ENCODE measurements at places on chromosomes 2 and 18. TPM values are rescaled to one million over a fixed set of nuclear protein-coding genes. Genes with fewer than 3 reads are reported as not detected.

GRCh38 chr2:236714080-236714479, 144.5 kb downstream of the ACKR3 start:
- no peak for DNase-seq

Gene BCL2
- 12.6 TPM for polyA plus RNA-seq

DNA sequence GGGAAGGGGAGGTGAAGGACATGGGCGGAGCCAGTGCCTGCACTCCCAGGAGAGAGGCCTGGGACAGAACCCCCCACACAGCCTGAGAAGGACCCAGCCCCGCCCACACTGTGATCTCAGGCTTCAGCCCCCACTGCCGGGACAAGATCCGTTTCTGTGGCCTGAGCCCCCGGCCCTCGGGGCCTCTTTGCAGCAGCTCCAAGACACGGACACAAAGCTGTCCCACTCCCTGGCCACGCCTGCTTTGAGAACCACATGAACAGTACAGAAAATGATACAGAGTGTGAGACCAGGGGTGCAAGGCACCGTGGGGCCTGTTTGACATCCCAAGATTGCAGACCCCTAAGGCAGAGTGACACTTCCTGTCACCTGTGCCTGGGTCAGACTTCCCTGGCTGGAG, 74.5 kb downstream of the TWIST2 start:
- DNase-seq, result no peak

Gene LRRTM4
- 1.4 TPM for polyA plus RNA-seq

GRCh38 chr2:156700681-156701080, 264.5 kb downstream of the GPD2 start:
- no peak for DNase-seq

DNA sequence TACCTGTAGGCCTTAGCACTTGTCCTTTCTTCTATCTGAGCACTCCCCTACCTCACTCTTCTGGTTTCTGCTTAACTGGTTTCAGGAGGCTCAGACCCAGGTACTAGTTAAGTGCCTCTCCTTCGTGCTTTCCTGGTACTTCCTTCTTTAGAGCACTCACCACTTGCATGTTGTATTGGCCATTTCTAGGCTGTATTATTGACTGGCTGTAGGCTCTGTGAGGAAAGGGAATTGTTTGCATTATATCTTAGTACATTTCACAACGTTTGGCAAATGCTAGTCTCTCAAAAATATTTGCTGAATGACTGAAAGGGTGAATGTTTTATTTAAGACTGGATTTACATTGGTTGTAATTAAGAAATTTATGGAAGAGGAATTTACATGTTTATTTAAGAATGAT, 36.0 kb upstream of the SCN1A start:
- DNase-seq, result no peak

DNA sequence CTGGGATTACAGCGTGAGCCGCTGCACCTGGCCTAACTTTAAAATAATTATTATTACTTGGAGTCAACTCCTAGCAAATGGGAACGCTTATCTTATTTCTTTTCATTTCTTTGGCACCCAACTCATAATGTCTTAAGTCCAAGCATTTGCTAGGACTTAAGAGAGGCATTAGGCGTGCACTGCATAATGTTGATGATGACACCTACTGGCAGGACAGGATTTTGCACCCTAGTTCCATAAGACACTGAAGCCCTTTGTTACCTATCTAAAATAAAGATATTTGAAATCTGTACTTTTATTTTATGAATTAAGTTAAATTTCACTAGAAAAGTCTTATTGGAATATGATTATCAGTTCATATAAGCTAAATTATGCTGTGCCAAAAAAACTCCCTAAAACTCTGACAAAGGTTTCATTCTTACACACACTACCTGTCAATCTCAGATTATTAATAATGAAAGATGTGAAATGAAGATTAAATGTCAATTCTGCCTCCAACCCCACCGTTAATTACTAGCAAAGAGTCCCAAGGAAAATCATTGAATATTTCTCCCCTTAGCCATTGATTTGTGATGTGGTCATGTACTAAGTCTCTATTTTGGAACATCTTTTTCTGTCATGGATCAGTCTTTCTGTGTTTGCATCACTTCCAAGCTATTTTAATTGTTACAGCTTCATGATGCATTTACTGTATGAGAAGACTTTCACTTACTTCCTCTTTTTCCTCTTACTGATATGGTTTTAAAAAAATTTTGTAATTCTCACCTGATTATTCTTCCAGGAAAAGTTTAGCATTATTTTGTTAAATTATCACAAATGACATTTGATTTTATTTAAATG, 12.7 kb upstream of the CDH2 start:
- no peak for DNase-seq

Gene MEP1B
- polyA plus RNA-seq, result 0.10 TPM

DNA sequence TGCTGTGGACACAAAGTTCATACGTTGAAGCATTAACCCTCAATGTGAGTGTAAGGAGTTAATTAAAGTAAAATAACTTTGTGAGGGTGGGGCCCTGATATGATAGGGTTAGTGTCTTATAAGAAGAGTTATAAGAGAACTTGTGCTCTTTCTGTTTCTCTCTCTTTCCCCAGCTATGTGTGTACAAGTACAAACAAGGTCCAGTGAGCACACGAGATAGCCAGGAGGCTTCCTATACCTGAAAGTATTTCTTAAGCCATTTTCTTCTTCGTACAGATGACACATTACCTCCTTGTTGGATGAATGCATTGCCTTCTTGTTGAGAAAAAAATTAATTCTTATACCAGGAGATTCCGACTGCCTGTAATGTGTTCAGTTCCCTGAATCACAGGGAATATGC, 301.2 kb downstream of the PARD3B start:
- no peak for DNase-seq

- no peak for DNase-seq
Measured at GRCh38 chr2:72350852-72351251, 203.2 kb upstream of the CYP26B1 start.

DNA sequence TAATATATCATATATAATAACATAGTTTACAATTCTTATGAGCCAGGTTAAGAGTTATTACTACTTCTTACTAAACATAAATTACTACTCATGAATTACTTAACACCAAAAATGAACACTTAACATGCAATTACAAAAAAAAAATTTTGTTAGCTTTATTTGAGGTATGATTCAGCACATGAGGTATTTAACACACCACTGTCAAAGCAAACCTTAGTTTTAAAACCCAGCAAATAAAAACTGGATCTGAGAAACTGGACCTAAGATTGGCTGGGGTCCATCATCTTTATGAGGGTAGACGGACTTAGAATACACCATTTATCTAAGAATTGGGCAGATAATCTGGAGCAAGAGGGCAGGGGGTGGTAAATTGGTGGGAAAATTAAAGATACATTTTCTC, 81.8 kb upstream of the CREB1 start:
- no peak for DNase-seq

Gene SGO2
- 8.6 TPM for polyA plus RNA-seq

Gene C2orf80
- not detected for polyA plus RNA-seq

GRCh38 chr2:140892911-140893637, 1237.7 kb downstream of the LRP1B start:
- no peak for DNase-seq

Gene NAB1
- 86.3 TPM for polyA plus RNA-seq

DNA sequence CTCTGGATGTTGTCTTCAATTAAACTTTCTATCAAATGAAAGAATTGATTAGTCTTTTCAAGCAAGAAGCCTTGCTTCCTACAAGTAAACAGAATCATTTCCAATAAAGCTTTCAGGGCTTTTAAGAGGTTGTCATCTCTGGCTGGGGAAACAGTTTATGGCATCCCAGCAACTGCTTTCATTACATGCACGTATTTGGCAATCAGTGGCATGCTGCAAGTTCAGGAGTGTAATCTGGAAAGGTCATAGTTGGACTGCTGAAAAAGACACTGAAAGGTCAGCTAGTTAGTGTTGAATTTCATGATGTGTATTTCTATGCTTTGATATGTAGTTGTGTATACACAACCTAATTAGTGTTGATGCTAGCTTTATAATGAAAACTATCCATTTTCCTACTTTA, 332.9 kb downstream of the DSC3 start:
- DNase-seq, result peak; percentile 14

DNA sequence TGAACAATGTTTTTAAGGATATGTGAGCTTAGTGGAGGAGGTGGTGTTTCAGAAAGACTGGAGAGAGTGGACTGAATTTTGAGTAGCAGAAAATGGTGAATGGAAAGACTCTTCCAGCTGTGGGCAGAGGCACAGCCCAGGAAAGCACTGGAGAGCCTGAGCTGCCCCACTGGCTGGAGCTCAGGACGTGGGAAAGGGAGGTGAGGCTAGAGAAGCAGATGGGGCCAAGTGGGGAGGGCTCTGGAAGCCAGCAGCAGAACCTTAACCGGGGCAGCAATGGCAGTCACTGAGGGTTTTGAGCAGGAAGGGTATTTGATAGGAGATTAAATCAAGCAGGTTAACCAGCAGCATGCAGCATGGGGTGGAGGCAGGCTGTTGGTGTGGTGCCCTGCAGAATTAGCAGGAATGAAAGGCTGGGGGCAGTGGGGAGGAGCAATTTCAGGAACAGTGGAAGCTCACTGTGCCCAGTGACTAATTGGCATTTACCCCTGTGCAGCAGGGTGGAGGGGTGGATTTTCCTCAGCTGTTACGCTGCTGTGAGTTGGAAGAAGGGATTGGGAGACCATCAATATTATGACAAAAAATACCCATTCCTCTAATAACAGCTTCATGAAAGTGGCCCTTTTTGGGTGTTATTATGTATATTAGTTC, 136.2 kb downstream of the CERS6 start:
- DNase-seq, result no peak

DNA sequence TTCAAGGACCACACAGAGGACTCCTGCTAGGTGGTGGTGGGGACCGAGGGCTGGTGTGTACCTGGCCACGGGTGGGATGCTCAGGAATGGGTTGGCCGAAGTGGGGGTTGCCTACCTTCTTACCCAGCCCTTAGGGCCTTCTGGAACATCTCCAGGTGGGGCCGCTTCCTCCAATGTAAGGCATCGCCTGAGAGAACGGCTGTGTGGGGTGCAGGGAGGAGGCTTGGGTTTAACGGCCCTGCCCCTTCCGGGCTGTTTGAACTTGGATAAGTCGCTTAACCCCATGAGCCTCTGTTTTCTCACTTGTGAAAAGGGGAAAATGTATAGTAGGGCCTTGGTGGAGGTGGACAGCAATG, 35.0 kb downstream of the EMILIN2 start:
- DNase-seq, result no peak

DNA sequence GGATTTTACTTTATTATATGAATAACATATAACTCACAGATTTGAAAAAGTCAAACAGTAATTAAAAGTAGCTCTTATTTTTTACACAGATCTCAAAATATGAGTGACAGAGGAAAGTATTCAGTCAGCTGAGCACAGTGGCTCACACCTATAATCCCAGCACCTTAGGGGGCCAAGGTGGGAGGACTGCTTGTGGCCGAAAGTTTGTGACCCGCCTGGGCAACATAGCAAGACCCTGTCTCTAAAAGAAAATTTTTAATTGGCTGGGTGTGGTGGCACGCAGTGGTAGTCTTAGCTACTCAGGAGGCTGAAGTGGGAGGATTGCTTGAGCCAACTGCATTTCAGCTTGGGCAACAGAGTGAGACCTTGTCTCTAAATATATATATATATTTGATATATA, 19.2 kb upstream of the UGP2 start:
- no peak for DNase-seq

- no peak for DNase-seq
Measured at GRCh38 chr2:217326238-217327022, 466.6 kb upstream of the TNP1 start.

All from right lung (tissue), 10 donors.